ENCODE measurements at places on chromosomes 1 and 21.

DNA sequence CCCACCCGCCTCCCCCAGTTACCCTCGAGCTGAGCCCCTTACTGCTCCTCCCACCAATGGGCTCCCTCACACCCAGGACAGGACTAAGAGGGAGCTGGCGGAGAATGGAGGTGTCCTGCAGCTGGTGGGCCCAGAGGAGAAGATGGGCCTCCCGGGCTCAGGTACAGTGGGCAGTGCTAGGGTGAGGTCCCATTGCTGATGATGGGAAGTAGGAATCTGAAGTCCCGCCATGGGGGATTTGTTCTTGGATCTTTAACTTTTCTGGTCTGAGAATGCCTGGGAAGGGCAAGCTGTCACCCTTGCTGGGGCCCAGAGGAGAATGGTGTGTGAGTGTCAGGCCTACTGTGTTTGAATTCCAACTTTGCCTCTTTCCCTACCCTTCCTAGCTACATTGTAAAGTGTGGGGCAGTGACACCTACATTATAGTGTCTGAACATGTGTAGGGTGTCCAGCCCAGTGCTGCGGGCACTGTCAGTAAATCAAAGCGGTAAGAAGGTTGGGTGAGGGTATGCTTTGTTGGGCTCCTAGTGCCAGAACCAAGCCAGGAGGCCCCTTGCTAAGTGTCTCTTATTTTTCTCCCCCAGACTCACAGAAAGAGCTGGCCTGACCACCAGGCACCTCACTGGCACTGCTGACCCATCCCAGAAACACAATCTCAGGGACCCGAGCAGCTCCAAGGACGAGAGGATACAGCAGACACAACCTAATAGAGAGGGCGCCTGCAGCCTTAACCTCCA is 44.7 kb downstream of the YARS1 start:
- DNase-seq, result no peak

- peak; percentile 39 for DNase-seq
Measured at GRCh38 chr21:14403681-14404318, 20.9 kb upstream of the HSPA13 start.

DNA sequence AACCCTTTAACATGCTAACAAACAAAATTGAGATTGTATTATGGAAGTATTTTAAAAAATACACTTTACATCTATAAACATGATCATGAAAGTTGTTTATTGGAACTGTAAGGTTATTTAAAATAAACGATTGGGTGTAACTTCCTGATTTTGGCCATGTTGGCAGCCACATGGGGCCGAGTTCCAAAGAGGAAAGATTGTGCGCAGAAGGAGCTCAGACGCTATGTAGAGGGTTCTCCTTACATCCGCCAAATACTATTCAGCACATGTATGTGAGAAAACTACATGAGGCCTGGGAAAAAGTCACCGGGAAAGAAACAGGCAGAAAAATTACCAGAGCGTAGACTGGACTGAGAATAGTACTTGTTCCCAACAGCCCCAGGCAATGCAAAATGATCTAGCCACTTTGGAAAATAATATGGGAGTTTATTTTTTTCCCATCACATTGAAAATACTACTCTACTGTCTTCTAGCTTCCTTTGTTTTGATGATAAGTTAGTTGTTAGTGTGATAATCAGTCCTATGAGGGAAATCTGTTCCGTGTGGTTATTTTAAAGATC is 35.7 kb upstream of the B3GALT2 start:
- DNase-seq, result no peak

GRCh38 chr1:9843576-9843945 is 19.8 kb upstream of the CLSTN1 start:
- no peak for DNase-seq

- no peak for DNase-seq
Measured at GRCh38 chr1:195105773-195106172, 1502.5 kb downstream of the KCNT2 start.

- DNase-seq, result no peak
Measured at GRCh38 chr1:6519491-6519934, 28.0 kb upstream of the PLEKHG5 start.

- no peak for DNase-seq
Measured at GRCh38 chr1:72051538-72051937, 230.8 kb downstream of the NEGR1 start.

- DNase-seq, result no peak
Measured at GRCh38 chr1:183417772-183418491, at the start of gene NMNAT2. Gene NMNAT2, minus strand, starts transcription at chr1:183418380. Its CDS starts 113 bp downstream, at chr1:183418267.

DNA sequence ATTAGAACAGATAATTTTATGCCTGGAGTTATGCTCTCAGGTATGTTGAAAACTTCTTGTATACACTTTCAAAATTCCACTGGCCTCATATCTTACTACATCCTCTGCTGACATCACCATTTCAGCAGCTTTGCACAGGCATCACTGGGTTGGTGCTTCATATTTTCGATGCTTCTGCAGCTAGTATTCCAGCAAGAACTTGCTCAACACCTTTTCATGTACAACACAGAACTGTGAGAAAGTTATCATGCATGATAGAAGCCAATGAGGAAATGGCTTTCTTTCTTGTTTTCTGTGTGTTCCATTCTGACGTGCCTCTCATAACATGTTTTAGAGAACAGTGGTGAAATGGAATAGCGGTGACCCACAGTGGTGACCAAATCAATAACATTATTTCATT is 5.1 kb upstream of the GBP5 start:
- peak; percentile 39 for DNase-seq

GRCh38 chr1:100569888-100570287 is 31.9 kb downstream of the GPR88 start:
- no peak for DNase-seq

DNA sequence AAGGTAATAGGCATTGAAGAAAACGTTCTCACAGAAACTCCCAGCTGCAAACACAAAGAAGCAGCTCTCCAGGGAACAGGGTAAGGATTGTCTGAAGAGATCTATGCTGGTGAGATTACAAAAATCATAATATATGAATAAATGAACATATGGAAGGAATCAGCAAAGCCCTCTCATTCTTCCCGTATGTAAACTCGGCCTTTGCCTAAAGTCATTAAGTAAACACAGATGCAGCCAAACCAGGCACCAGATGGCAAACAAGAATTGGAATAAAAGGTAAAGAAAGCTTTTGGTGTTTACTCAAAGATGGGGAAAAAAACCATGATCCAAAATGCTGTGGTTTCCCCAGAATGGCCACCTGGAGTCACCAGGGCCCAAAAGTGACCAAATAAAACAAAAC is 76.6 kb upstream of the HOOK1 start:
- DNase-seq, result no peak

DNA sequence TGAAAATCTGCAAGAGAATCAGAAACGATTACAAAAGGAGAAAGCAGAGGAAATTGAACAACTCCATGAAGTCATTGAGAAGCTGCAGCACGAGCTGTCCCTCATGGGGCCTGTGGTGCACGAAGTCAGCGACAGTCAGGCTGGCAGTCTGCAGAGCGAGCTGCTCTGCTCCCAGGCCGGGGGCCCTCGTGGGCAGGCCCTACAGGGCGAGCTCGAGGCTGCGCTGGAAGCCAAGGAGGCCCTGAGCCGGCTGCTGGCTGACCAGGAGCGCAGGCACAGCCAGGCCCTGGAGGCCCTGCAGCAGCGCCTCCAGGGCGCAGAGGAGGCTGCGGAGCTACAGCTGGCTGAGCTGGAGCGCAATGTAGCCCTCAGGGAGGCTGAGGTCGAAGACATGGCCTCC is 47.5 kb upstream of the DIP2A start:
- no peak for DNase-seq

DNA sequence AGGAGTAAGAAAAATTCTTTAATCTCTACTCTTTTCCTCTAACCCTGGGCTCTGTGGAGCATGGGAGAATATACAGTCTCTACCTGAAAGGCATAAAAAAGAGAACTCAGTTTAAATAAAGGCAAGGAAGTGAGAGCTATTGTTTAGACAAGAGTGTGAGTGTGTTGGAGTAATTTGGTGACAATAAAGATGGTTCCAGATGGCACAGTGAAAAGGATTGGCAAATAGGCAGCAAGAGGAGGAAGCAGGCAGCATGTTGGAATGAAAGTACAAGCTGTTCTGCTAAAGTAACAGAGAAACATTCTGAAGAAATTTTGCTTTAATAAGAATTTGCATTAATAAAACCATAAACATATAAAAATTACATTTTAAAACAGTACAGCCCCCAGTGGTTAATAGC is 163.4 kb downstream of the DNM3 start:
- no peak for DNase-seq

- DNase-seq, result no peak
Measured at GRCh38 chr1:21857840-21858670, 46.0 kb downstream of the LDLRAD2 start.

DNA sequence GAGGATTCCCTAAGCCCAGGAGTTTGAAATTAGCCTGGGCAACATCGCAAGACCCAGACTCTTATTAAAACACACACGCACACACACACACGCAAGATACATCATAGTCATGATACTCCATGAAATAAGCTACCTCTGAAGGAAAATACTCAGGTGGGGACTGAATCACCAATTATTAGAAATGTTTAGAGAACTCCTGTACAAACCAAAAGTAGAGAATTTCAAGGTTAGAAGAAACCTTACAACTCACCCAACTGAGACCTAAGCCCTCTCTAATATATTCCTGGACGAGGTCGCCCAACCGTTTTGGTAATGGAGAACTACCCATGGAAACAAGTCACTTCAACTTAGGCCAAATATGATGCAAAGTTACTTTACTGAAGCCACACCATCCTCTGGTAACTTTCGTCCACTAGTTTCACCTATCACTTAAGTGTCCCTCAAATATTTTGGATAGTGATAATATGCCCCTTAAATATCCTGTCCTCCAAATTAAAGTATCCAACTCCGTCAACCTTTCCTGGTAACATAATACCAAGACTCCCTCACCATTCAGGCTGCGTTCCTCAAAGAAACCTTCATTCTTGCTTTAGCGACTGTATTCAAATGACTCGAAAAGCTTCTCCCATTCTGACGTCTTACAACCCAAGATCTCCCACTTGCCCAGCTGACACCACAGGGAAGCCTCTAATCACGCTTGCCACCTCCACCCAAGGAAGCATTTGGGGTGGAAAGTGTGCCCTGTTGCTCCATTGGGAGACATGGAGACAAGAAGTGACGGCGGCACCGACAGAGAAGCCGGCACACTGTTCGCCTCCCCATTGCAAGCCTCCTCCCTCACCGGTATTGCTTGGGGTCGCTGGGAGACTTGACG is 856 bp downstream of the NRDC start:
- peak; percentile 17 for DNase-seq

DNA sequence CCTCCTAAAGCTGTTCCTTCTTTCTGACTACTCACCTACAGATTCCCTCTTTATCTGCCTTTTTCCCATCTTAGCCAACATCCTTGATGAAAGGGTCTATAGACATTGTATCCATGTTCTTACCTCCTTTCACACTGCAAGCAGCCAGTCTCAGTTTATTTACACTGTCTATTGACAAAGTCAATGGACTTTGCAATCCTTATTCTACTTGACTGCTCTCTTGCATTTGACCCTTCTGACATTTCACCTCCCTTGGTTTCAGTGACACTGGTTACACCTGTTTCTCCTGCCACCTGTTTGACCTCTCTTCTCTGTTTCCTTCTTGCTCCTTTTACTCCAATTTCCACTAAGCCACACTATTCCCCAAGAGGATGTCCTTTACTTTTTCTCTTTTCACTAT is 224.0 kb upstream of the SNX7 start:
- DNase-seq, result no peak

- no peak for DNase-seq
Measured at GRCh38 chr1:19645411-19646251, 1.5 kb downstream of the NBL1 start.

GRCh38 chr1:206708058-206708457 is 23.4 kb downstream of the MAPKAPK2 start:
- no peak for DNase-seq

DNA sequence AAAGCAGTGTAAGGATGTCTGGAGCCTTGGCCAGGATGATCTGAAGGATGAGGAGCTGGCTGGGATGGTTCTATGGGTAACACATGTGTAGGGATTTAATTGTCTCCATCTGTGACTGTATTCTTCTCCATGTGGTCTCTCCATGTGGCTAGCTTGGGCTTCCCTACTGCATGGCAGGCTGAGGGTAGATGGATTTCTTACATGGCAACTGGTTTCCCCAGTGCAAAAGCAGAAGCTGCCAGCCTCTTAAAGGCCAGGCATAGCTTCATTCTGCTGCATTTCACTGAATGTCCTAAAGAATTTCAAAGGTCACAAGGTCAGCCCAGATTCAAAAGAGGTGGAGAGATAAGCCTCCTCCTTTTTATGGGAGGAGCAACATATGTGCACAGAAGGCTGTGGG is 61.7 kb downstream of the XCL2 start:
- no peak for DNase-seq
